ENCODE measurements at places on chromosomes 7 and 10.

- no peak for DNase-seq
Measured at GRCh38 chr7:129728875-129729467, 117.5 kb downstream of the NRF1 start.

GRCh38 chr10:75402486-75403143, 1.1 kb upstream of the ZNF503 start:
- DNase-seq = no peak

GRCh38 chr10:52571516-52572182, 200.9 kb downstream of the MBL2 start:
- no peak for DNase-seq

DNA sequence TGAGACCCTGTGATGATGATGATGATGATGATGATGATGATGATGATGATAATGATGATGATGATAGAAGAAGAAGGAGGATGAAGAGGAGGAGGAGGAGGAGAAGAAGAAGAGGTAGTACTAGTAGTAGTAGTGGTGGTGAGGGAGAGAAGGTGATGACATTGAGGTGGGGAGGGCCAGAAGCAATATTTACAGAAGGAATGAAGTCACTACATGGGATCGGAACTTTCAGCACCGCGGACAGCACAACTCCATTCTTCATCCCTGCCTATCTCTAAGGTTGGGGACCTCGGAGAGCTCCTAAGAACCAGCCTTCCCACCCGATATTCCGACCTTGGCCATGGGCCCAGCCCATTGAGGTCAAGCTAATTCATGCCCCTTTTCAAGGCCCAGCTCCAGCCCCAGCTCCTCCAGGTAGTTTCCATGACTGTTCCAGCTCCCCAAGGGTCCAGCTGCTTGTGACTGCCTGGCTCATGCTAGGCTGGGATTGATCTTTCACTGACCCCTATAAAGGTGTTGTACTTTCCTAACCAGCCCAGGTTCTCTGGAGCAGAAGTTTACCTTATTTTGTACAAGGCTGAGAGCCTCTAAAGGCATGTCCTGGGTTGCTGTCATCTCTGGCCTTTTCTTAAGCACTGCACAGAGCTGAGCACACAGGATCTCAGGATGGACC, 10.3 kb downstream of the CRHR2 start:
- DNase-seq = peak; percentile 37

DNA sequence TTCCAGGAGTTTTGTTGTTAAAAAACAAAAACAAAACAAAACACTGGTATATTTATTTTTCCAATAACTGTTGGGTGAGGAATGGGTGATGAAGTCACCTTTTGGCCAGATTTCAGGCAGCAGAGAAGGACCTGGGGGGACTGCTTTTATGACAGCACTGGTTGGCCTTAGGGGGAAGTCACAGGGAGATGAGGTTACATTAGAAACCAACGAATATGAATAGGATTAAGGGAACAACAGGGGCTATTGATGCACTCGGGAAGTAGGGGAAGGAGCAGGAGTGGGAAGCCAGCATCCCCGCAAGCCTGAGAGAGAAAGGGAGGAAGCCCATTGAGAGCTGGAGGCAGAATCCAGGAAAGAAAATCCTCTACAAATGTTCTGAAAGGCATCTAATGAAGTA, 958.4 kb downstream of the TYW1 start:
- no peak for DNase-seq

DNA sequence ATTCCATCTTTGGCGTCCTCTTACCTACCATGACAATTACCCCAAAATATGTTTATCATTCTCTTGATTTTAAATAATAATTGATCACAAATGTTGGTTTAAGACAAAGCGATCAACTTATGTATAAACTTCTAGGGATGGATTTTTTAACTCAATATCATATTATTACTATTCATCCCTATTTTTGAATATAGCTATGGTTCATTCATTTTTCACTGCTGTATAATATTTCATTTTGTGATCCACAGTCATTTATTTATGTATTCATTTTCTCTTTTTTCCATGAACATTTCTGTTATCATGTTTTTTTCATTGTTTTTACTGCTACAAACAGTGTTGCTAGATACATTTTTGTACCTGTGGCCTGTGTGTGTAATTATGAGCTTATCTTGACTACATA, 61.3 kb upstream of the MET start:
- DNase-seq = no peak

DNA sequence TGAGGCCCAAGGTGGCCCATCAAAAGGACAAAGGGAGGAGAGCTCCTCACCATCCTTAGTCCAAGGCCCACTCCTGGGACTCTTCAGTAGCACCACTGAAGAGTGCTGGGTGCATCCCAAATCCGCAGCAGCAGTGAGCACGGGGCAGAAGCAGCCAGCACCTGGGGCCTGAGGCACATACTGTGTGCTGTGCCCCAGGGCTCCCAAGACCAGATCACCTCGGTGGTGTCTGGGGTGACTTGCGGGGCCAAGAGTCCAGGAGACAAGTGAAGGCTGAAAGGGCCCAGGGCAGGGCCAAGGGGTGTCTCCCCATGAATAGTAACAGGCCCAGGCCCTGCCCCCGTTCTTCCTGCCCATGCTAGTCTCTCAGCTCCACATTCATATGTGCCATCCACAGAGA, 59.9 kb upstream of the INSIG1 start:
- no peak for DNase-seq

DNA sequence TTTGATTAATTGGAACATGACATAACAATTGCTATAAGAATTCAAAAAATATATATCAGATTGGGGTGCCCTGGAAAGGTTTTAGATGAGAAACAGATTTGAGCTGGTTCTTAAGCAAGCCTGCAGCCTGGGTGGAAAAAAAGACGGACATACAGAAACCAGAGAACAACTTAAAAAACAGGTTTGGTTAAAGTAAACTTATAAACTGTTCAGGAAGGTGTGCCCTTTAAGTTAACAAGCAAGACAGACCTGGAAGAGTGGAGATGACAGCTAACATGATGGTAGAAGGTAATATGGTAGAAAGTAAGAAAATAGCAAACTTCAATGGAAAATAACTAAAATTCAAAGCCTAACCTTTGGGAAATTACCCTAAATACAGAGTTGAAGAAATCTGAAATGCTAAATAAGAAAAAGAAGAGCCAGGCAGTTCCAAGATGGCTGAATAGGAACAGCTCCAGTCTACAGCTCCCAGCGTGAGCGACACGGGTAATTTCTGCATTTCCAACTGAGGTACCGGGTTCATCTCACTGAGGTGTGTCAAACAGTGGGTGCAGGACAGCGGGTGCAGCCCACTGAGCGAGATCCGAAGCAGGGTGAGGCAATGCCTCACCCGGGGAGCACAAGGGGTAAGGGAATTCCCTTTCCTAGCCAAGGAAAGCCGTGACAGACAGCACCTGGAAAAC, 52.2 kb downstream of the CADPS2 start:
- DNase-seq = no peak

DNA sequence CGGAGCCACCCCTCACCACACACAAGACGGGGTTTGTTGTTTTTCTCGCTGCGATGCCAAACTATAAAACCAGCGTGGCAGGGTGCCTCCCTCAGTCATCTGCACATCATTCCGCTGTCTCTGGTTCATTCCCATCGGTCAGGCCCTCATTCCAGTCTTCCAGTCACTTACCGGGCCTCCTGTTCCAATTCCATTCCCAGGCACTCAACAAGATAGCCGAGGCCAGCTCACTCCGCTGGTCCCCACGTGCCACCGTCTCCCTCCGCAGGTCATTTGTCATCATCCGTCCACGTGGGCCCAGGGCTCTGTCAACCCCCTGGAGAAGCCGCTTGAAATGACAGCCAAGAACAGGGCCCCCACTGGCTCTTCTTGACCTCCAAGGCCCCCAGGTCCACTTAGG, 6.1 kb upstream of the TMEM184A start:
- DNase-seq = no peak

DNA sequence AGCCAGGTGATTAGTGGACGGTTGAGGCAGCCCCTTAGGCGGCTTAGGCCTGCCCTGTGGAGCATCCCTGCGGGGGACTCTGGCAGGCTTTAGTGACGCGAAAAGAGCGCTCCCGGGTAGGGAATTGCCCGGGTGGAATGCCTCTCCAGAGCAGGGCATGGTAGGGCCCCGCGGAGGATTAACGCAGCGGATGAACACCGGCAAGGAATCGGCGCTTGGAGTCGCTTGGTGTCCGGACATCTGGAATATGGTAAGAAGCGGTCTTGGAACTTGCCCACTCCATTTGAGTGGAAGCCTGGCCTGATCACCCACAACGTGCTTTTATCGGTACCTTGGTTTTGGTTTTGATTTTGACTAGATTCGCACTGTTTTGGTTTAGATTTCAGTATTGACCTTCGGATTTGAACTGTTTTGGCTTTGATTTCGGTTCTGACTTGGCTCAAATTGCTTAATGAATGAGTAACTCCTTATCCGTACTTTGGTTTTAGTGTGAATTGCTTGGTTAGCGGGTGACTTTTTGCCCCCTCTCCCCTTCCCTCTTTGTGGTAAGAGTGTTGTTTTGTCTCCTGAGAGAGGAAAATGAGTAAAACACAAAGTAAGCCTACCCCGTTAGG, 24.2 kb upstream of the CHST3 start:
- no peak for DNase-seq

DNA sequence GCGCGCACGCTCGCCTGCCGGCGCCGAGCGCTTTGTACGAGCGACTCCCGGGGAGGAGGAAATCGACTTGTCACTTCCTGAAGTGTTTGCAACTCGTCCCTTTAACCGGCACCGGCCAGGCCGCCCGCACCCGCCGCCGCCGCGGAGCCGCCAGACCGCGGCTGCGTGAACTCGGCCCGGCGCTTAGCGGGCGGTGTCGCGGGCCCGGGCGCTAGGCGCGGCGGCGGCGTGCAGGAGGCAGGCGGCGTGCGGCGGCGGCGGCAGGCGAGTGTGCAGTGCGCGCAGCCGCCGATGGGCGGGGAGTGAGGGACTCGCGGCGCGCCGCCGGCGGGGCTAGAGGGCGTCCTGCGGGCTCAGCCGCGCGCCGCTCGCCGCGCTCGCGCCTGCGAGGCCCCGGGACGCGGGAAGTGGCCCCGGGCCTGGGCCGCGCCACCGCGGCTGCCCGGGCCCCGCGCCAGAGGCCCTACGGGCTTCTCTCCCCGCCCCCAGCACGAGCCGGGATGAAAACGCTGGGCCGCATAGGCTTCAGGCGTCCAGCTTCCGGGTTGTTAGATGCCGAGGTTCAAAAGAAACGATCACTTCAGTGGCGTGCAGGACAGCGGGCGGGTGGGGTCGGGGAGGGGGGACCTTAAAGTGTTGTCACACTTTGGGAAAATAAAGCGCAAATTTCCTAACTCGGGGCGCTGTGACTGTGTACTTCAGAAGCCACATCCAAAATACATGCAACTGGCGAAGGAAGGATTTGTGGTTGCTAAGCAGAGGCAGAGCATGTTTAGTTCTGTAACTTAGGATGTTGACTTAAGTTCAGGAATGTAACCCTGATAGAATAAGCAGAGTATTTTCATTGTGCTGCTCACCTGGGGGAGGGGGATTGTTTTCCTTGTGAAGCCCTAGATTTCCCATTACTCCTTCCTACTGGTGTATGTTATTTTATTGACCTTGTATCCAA, at the start of gene FAM53B:
Gene FAM53B, minus strand, starts transcription at position 277 of the 949 bp plus-strand sequence. CDS start 37,665 bp downstream, outside the sequence.
- DNase-seq = peak; percentile 55

GRCh38 chr10:69168493-69168892, 11.5 kb upstream of the SUPV3L1 start:
- no peak for DNase-seq

- DNase-seq = no peak
Measured at GRCh38 chr10:47335906-47336305, 12.3 kb upstream of the RBP3 start.

- no peak for DNase-seq
Measured at GRCh38 chr10:60082341-60082740, 176.0 kb upstream of the CCDC6 start.

DNA sequence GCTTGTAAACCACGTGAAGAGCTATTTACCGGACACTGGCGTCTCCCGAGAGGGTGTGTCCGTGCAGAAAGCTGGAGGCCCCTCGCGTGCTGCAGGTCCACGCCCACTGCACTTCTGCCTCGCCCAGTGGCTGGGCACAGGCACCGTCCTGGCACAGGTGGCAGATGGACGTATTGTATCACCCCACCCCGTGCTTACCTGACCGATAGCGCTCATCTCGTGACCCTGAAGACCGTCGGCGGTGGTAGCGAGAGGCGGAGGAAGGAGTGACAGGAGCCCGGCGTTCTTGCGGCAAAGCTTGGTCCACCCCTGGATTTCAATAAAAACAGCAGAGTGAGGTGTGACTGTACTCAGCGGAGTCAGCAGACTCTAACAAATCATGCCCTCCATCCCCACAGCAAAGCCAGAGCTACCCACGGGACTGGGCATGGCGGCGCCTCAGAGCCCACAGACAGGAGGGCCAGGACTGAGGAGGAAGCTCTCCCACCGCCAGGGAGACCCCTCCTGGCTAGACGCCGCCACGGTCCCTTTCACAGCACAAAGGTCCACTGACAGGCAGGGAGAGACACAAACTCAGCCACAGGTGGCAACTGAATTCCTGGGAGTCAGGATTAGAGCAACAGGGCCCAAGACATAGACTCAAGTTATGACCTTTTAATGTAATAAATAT, 217.1 kb downstream of the DIP2C start:
- no peak for DNase-seq

DNA sequence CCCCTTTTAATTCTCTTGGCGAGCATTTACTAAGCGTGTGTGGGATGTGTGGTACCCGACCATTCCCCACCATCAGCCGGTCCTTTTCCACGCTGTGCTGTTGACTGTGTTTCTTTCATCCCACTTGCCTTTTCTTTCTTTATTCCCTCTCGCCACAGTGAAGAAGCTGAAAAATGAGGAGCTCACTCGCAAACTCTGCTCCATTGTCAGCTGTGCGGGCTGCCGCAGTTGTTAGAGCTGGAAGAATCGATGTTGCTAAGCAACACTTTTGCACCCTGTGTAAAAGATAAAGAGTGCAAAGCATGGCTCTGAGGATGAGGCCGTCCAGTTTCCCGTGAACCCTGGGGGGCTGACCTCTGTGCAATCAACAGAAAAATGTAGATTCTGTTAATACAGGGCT, 203.1 kb upstream of the NEBL start:
- no peak for DNase-seq

DNA sequence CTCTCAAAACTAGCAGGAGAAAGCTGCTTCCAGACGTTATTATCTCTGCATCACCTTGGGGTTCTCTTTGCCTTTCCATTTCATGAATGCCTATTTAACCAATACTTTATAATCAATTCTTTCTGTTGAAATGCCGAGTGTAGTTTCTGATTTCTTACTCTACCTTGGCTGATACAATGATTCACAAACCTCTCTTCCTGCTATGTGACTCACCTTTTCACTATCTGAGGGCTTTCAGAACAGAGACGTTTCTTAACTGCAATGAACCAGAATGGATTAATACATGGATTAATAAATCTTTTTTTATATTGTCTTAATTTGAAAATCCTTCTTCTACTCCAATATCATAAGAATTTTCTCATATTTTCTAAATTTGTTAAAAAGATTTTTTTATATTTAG, 46.4 kb upstream of the ZNF746 start:
- DNase-seq = no peak

All from fibroblast of skin of left quadriceps (primary cell).